HFFc6 (cell line): ENCODE measurements at places on chromosomes 3 and 15. TPM values are rescaled to one million over a fixed set of nuclear protein-coding genes. Genes with fewer than 3 reads are reported as not detected.

Gene C3orf33
- total RNA-seq, result 2.6 to 4.5 TPM (median 3.5 TPM) in 3 replicates

Gene HES1
- 8.3 and 13.7 TPM in 2 replicates for total RNA-seq

Gene TJP1
- total RNA-seq, result 60.0 to 70.0 TPM (median 65.4 TPM) in 3 replicates

Gene ZNF662
- total RNA-seq, result 1.2 TPM in 1 of 3 replicates, not detected in the others

Gene GALNT15
- total RNA-seq, result 6.2 to 7.4 TPM (median 6.3 TPM) in 3 replicates

Gene GRAMD2A
- total RNA-seq, result not detected in 3 replicates

Gene ZNF385D
- 3.0 to 8.1 TPM (median 6.3 TPM) in 3 replicates for total RNA-seq

Gene ROPN1
- not detected in 3 replicates for total RNA-seq

Gene CMTM8
- not detected in 3 replicates for total RNA-seq

Gene SMCO1
- not detected in 3 replicates for total RNA-seq

- 0 out of 2 replicates have a peak, but pooled peaks cover 5% of the 10 kb centered on the region for H3K36me3 ChIP-seq
- H3K27me3 ChIP-seq, result peaks cover 2% of the 10 kb centered on the region; the same call in 1 of the 2 replicates
- DNase-seq, result no peak
- no peak overlapping the region for H3K27ac ChIP-seq
Measured at GRCh38 chr3:102224171-102224570, 210.6 kb upstream of the ZPLD1 start.

DNA sequence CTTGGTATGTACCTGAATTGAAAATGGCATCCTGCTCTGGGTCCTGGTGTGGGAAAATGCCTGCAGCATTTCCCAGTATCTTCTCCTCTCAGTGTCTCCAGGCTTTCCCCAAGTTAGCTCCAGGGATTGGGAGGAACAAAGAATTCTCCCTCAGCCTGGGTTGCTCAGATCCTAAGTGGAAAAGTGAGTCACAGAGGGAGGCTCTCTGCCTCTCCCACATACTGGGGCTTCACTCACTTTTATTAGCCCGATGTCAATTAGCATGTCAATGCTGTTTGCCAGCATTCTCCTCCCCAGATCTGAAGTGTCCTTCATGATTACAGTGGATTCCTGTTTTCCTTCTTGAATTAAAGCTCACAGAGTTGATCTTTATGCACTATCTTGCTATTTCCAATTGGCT, 655.0 kb downstream of the EPHA3 start:
- H3K36me3 ChIP-seq, result no peaks in the 10 kb centered on the region
- no peaks in the 10 kb centered on the region for H3K27me3 ChIP-seq
- no peak overlapping the region for H3K27ac ChIP-seq
- no peaks in the 10 kb centered on the region for H3K4me1 ChIP-seq

DNA sequence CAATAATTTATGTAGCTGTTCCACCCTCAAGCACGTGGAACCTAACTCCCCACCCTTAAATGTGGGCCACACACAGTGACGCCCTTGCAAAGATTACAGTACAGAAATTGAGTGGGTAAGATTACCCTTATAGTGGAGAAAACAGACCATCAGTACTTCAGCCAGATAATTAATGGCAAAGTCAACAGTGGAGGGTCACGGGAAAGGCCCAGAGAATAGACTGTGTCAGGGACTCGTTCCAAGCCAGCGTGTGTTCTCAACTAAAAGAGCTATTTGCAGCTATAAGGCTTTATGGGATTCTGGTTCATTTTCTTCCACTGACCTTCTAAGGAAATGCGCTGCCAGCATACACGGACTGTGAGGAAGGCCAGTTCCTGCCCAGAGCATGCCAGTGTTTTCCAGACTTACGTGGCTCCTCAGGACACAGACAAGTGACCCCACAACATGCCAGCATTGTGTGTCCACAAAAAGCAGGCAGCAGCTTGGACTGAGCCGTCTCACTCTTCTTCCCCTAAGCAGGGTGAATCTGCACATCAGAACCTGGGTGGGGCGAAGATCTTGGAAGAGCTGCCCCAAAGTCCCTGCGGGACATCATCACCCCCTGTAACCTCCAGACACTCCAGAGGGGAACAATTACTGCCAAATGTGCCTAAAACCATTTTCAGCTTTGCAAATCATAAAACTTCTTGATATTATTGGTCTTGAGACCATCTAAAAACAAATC, 428.5 kb downstream of the OCA2 start:
- DNase-seq, result no peak
- H3K4me1 ChIP-seq, result no peaks in the 10 kb centered on the region; the same call in 1 of the 2 replicates
- H3K36me3 ChIP-seq, result no peaks in the 10 kb centered on the region
- H3K4me3 ChIP-seq, result no peak overlapping the region

DNA sequence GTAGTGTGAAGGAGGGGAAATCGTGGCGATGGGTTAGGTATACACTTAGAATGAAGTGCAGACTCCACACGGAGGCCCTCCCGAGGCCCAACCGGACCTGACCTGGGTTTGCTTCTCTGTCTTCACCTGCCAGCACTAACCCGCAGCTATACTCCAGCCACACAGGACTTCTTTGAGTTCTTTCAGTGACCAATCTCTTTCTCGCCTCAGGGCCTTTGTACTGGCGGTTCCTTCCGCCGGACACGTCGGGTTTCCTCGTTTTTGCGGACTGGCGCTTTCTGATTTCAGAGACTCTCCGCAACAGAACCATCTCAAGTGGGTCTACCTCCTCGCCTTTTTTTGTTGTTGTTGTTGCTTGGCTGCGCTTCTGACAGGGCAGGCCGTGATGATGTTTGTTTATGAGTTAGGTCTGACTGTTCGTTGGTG, at the start of gene NEIL1:
Gene NEIL1 (plus strand): TSS at position 244 of the 426 bp plus-strand sequence. CDS start 1,867 bp downstream, outside the sequence.
- no peaks in the 10 kb centered on the region for H3K36me3 ChIP-seq
- H3K27ac ChIP-seq, result no peak within 1 kb of the TSS
- H3K4me3 ChIP-seq, result peak within 1 kb of the TSS; percentile 79
- no peak for DNase-seq

GRCh38 chr3:185976100-185976499, 38.3 kb upstream of the TRA2B start:
- peaks cover 17% of the 10 kb centered on the region for H3K4me1 ChIP-seq
- no peak for DNase-seq
- no peaks in the 10 kb centered on the region; the same call in 1 of the 2 replicates for H3K27me3 ChIP-seq
- H3K4me3 ChIP-seq, result no peak overlapping the region

GRCh38 chr3:101042996-101043686, 49.9 kb upstream of the ABI3BP start:
- peaks cover 12% of the 10 kb centered on the region for H3K36me3 ChIP-seq
- H3K27ac ChIP-seq, result peak overlapping the region; percentile 42; the same call in 1 of the 2 replicates
- no peaks in the 10 kb centered on the region; the same call in 1 of the 2 replicates for H3K27me3 ChIP-seq
- peak; percentile 60 for DNase-seq
- H3K4me1 ChIP-seq, result peaks cover 60% of the 10 kb centered on the region

GRCh38 chr3:43641306-43642114, 19.7 kb upstream of the ANO10 start:
- H3K4me1 ChIP-seq, result peaks cover 47% of the 10 kb centered on the region
- DNase-seq, result no peak
- peak overlapping the region; percentile 41 for H3K27ac ChIP-seq
- H3K4me3 ChIP-seq, result no peak overlapping the region
- no peaks in the 10 kb centered on the region for H3K36me3 ChIP-seq

GRCh38 chr15:77057685-77058084, 13.2 kb downstream of the TSPAN3 start:
- no peak overlapping the region for H3K27ac ChIP-seq
- peaks cover 67% of the 10 kb centered on the region for H3K4me1 ChIP-seq
- H3K4me3 ChIP-seq, result no peak overlapping the region

DNA sequence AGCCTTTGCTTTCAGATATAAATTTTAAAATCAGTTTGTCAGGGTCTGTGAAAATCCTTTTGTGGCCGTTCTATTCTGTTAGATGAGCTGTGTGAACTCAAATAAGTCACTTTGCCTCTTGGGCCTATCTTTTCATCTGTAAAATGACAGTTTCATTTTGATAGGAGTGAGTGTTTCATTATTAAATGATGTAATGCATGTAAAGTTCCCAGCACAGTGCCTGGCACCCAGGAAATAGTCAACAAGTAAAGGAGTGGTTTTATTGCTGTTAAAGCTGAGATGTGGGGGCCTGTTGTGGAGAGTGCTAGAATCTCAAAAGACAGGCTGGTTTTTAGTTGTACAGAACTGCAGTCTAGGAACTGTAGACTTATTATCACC, 394.5 kb upstream of the CFAP20DC start:
- H3K27ac ChIP-seq, result no peak overlapping the region
- no peak for DNase-seq

DNA sequence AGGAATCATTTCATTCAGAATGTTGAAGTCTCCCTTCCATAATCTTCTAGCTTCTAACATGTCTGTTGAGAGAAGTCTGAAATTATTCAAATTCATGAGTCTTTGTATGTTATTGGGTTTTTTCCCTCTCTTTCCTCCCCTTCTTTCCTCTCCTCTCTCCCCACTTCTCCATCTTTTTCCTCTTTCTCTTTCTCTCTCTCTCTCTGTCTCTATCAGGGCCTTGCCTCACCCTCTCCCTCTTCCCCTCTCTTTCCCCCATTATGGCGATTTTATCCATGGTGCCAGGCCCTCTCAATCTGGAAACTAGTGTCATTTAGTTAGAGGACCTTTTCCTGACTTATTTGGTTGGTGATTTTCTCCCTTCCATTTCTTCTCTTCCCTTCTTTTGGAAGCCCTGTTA, 147.3 kb downstream of the SST start:
- DNase-seq, result no peak
- H3K27ac ChIP-seq, result no peak overlapping the region
- no peaks in the 10 kb centered on the region for H3K27me3 ChIP-seq
- no peak overlapping the region for H3K4me3 ChIP-seq
- H3K36me3 ChIP-seq, result no peaks in the 10 kb centered on the region
- peaks cover 30% of the 10 kb centered on the region for H3K4me1 ChIP-seq

DNA sequence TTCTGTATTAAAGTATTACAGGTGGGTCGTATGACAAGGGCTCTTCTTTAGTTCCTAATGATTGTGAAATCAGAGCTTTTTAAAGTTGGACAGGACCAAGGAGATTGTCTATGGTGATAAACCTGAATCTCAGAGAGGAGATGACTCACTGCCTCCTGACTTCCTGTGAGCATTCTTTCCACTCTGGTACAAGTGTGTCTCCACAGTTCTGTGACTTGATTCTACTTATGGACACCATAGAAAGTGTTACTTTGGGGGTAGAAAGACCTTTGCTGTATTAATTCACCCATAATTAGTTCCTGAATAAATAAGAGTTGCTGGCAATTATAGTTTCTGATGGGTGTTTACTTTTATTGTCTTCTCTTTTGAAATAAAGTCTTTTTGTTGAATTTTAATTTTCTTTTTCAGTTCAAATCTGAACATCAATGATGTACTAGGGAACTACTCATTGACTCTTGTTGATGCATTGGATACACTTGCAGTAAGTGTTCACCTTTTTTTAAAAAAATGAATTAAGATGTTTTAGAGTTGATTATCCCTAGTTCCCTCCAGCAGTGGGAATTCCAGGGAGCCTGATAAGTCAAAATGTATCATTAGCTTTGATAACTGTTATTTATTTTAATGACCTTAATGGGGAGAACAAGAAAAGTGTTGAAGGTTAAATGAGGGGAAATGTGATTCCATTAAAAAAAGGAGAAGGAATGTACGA, 7.4 kb downstream of the EDEM1 start:
- H3K27ac ChIP-seq, result peak overlapping the region; percentile 85
- peaks cover 83% of the 10 kb centered on the region for H3K4me1 ChIP-seq
- H3K4me3 ChIP-seq, result peak overlapping the region; percentile 50
- H3K36me3 ChIP-seq, result peaks cover 38% of the 10 kb centered on the region
- peak; percentile 86 for DNase-seq
- no peaks in the 10 kb centered on the region for H3K27me3 ChIP-seq

DNA sequence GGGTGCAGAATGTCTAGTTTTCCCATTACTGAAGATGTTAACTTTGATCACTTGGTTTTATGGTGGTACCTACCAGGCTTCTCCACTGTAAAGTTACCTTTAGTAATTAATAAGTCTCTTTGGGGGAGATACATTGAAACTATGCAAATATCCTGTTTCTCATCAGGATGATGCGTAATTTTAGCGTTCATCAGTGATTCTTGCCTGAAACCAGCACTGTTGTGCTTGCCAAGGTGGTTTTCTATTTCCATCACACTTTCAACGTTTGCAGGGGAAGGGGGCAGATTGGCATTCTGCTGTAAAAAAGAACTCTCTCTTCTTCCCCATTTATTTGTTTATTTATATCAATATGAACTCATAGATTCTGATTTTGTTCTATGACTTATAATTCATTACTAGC, 61.0 kb downstream of the SSR3 start:
- peaks cover 23% of the 10 kb centered on the region for H3K4me1 ChIP-seq
- DNase-seq, result no peak

DNA sequence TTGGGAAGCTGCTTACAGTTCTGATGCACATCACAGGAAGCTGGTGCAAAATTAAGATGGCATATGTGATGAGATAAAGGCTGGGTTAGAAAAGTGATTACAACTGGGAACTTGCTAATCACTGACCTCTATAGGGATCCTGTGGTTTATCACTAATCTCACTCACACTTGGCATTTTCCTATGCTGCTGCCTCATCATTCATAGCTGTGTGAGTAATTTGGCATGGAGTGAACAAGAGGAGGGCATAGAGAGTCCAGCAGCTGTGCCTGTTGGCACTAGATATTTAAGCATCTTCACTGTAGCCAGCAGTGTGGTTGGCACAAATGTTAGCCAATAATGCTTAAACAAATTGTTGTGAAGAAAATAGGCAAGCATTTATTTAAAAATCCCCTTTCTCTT, 217.7 kb upstream of the CGNL1 start:
- peaks cover 64% of the 10 kb centered on the region for H3K4me1 ChIP-seq
- peaks cover 1% of the 10 kb centered on the region; the same call in 1 of the 2 replicates for H3K27me3 ChIP-seq
- peak; percentile 49 for DNase-seq
- peaks cover 13% of the 10 kb centered on the region for H3K36me3 ChIP-seq
- H3K27ac ChIP-seq, result peak overlapping the region; percentile 27

- H3K36me3 ChIP-seq, result peaks cover 5% of the 10 kb centered on the region; the same call in 1 of the 2 replicates
- H3K4me3 ChIP-seq, result no peak overlapping the region; the same call in 1 of the 2 replicates
- peak overlapping the region; percentile 42; the same call in 1 of the 2 replicates for H3K27ac ChIP-seq
- DNase-seq, result peak; percentile 73
Measured at GRCh38 chr3:99118381-99118780, 216.9 kb upstream of the DCBLD2 start.

DNA sequence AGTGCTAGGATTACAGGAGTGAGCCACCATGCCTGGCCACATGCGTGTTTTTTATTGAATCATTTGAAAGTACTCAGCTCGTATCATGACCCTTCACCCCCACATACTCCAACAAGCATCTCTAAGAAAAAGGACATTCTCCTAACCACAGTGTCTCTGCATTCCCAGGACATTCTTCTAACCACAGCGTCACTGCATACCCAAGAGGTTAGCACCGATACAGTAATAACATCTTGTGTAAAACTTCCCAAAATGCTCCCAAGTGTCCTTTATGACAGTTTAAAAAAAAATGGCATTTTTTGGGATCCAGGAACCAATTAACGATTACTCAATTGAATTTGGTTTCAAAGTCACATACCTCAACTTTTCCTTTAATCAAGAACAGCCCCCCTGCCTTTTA, 39.6 kb downstream of the FLNB start:
- H3K4me3 ChIP-seq, result peak overlapping the region; percentile 61
- peaks cover 23% of the 10 kb centered on the region for H3K36me3 ChIP-seq
- peaks cover 93% of the 10 kb centered on the region for H3K4me1 ChIP-seq
- DNase-seq, result peak; percentile 95
- peak overlapping the region; percentile 92 for H3K27ac ChIP-seq

- DNase-seq, result no peak
- no peak overlapping the region for H3K4me3 ChIP-seq
- peaks cover 3% of the 10 kb centered on the region for H3K27me3 ChIP-seq
- H3K4me1 ChIP-seq, result no peaks in the 10 kb centered on the region
- H3K36me3 ChIP-seq, result peaks cover 24% of the 10 kb centered on the region
Measured at GRCh38 chr15:70078578-70079417, 18.9 kb downstream of the TLE3 start.

GRCh38 chr3:8945890-8946600, 17.2 kb downstream of the RAD18 start:
- no peak overlapping the region for H3K27ac ChIP-seq
- peaks cover 34% of the 10 kb centered on the region for H3K4me1 ChIP-seq
- no peak overlapping the region for H3K4me3 ChIP-seq
- H3K27me3 ChIP-seq, result no peaks in the 10 kb centered on the region
- H3K36me3 ChIP-seq, result peaks cover 50% of the 10 kb centered on the region
